ENCODE measurements at places on chromosomes 6 and 20. TPM values are rescaled to one million over a fixed set of nuclear protein-coding genes. Genes with fewer than 3 reads are reported as not detected.

TDRD6 gene
- total RNA-seq: 2.1 TPM

MAFB gene
- total RNA-seq: 16.4 TPM

PDRG1 gene
- 11.2 TPM for total RNA-seq

ESR1 gene
- total RNA-seq: 3.5 TPM

SRMS gene
- not detected for total RNA-seq

PCMT1 gene
- 218 TPM for total RNA-seq

ANGPT4 gene
- total RNA-seq: 0.36 TPM

KCNB1 gene
- 109 TPM for total RNA-seq

PRDM1 gene
- total RNA-seq: 6.0 TPM
